ENCODE measurements at places on chromosomes 12 and 14.

DNA sequence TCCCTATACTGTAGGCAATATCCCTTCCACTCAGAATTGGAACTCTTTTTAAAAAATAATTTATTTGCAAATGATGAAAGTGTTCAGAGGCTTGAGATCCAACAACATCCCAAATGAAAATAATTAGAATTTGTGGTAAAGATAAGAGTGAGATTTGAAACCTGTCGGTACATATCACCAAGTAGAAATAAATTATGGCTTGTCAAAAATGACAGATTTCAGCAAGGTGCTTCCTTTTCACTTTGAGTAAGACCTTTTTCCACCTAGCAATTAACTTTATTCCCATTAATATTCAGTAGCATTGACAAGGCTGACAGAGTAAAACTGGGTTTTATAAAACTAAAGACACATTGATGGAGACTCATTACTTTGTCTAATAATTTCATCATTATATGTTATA lies 107.7 kb upstream of the PRKD1 start:
- no peak for DNase-seq

- no peak for DNase-seq
Observed at GRCh38 chr14:54652605-54653052, 85.7 kb downstream of the SAMD4A start.

DNA sequence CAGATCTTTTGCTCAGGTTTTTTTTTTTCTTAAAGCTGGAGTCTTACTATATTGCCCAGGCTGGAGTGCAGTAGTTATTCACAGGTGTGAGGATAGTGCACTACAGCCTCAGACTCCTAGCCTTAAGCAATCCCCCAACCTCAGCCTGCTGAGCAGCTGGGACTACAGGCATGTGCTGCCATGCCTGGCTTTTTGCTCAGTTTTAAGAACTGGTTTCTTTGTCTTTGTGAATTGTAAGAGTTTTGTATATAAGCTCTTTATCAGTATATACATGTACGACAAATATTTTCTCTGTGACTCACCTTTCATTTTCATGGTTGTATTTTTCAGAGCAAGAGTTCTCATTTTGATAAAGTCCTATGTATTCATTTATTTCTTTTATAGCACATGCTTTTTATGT lies 33.3 kb upstream of the C2CD5 start:
- no peak for DNase-seq

DNA sequence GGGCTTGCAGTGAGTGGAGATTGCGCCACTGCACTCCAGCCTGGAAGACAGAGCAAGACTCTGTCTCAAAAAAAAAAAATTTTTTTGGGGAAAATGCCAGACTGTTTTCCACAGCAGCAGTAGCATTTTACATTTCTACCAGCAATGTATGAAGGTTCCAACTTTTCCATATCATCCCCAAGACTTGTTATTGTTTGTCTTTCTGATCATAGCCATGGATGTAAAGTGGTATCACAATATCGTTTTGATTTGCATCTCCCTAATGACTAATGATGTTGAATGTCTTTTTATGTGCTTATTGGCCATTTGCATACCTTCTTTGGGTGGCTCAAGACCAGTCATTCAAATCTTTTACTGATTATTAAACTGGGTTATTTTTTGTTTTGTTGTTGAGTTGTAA lies 63.7 kb downstream of the NTN4 start:
- DNase-seq: no peak

DNA sequence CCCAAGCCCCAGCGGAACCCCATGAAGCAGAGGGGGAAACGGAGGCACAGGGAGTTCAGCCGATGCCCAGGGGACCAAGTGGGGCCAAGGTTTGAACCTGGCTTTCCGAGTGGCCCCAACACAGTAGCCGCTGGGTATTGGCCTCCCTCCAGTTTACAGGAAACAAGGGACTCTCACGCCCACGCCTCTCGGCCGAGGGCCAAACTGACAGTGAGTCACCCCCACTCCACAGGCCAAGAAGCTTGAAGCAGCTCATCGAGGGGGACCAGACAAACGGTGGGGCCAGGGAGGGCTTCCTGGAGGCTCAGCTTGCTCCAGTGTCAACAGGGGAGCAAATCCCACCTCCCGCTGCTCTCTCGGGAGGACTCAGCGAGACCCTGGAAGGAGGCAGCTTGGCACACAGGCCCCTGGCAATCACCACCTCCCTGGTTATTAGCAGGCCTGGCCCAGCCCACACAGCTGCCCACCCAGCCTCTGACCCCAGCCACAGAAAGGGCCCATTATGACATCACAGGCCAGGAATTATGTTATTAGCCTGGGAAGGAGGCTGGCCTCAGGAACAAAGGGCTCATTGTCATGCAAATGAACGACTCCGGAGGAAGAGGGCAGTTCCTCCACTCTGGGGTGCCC lies 54.6 kb downstream of the NCOR2 start:
- no peak for DNase-seq

- DNase-seq: no peak
Observed at GRCh38 chr14:57391517-57392195, 1.3 kb downstream of the NAA30 start.

GRCh38 chr12:18165422-18165871 lies 75.5 kb upstream of the RERGL start:
- DNase-seq: no peak

DNA sequence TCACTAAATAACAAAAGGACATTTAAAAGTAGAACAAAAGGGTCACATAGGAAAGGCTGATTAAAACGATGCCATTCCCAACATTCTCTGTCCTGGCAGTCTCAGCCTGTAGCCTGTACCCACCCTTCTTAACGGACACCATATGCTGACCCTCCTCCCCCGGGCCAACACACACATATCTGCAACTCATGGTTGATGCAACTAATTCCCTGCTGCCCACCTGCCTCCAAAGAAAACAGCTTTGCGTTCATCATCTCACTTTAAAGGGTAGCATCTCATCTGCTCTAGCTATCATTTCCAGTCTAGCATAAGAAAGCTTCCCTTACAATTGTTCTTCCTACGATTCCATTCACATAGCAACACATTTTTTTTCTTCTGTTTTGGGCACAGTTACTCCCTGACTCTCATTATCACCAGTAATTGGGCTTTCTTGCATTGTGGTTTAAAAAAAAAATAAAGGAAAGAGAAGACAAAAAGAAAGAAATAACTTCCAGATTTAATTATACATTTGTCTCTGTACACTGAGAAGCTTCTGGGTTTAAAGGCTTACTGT lies 92.9 kb downstream of the KCNC2 start:
- no peak for DNase-seq

DNA sequence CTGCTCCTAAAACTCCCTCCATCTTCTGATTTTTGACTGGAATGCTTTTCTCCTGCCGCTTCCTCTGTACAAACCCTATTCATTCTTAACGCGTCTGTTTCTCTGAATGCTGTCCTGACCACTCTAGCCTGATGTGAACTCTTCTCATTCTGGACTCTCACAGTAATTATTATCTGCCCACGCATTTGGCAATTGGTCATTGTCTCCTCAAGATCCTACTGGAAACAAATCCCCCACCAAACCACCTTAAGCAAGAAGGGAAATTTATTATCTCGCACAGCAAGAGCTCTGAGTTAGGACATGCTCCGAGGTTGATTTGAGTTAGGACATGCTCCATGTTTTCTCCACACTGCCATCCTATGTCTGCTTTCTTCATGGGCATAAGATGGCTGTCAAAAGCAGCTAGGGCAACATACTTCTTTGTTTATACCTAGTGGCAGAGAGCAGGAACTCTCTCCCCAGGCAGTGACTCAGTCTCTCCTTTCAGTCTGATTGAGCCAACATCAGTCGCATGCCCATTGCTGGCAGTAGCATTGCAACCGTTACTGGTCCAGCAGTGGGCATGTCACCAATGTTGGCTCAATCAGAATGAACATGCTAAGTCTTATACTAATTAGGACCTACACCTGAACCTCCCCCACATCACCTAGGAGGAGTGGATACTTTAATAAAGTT lies 102.2 kb downstream of the SSPN start:
- DNase-seq: no peak

- DNase-seq: no peak
Observed at GRCh38 chr12:123900871-123901376, 71.7 kb downstream of the CCDC92 start.

- no peak for DNase-seq
Observed at GRCh38 chr12:46361667-46362034, 10.9 kb downstream of the SLC38A2 start.

- DNase-seq: no peak
Observed at GRCh38 chr12:6476489-6476888, 6.0 kb upstream of the VAMP1 start.

GRCh38 chr12:111757361-111758119 lies 9.2 kb upstream of the ALDH2 start:
- no peak for DNase-seq

GRCh38 chr14:80792771-80793170 lies 148.8 kb downstream of the CEP128 start:
- no peak for DNase-seq

GRCh38 chr14:41548666-41549065 lies 58.0 kb upstream of the LRFN5 start:
- DNase-seq: no peak

GRCh38 chr12:104752016-104752415 lies 206.1 kb downstream of the SLC41A2 start:
- no peak for DNase-seq

GRCh38 chr14:22557846-22558220 lies 31.2 kb downstream of the DAD1 start:
- no peak for DNase-seq

- no peak for DNase-seq
Observed at GRCh38 chr14:75880512-75880911, 101.3 kb downstream of the TGFB3 start.

DNA sequence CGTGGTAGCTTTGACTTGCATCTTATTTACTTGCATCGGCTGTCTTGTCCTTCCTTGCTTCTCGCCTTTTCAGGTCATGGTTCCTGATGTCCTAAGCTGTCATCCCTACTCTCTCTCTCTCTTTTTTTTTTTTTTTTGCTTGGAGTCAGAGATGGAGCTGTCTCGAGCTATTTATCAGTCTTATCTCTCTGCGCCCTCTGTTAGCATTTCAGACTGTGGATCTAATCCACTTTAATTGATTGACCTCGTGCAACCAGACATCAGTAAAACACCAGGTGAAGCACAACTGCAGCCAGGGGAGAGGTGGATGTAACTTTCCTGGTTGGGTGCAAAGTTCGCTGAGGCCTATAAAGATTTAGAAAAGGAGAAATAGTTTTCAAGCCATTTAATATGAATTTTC lies 554.8 kb downstream of the DIO2 start:
- DNase-seq: no peak

DNA sequence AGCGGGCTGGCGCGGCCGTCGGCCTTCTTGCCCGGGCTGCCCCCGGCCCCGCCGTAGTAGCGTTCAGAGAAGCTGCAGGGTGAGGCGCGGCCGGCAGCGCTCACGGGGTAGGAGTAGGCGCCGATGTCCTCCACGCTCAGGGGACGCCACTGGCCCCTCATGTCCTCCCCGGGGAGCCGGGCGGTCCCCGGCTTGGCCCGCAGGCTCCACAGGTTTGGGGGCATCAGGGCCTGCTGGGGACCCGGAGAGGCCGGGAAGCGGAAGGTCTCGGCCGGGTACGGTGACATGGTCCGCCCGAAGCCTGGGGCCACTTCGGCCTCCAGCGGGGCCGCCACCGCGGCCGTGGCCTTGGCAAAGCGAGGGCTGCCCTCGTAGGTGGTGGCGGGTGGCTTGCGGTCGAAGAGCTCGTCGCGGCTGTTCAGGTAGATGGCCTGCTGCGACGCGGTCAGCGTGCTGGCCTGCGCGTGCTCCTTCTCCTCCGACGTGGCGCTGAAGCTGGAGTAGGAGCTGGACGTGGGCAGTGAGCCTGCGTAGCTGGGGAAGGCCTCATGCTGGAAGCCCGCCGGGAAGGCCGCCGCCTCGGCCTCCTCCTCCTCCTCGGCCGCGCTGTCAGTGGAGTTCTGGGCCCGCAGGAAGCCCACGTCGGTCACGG lies 48.7 kb downstream of the BEGAIN start:
- DNase-seq: no peak

GRCh38 chr14:87149583-87150354 lies 843.2 kb downstream of the GALC start:
- no peak for DNase-seq

GRCh38 chr14:32374155-32374554 lies 45.1 kb downstream of the AKAP6 start:
- DNase-seq: no peak

GRCh38 chr12:94260717-94261116 lies 112.3 kb downstream of the PLXNC1 start:
- DNase-seq: no peak

- no peak for DNase-seq
Observed at GRCh38 chr12:104738331-104738730, 219.8 kb downstream of the SLC41A2 start.

Data from stimulated activated CD8-positive, alpha-beta memory T cell treated with anti-CD3 and anti-CD28 coated beads, Interleukin-15, amount 100 ng/mL, for 4 hours (primary cell).